Effector memory CD4-positive, alpha-beta T cell (primary cell): ENCODE measurements at places on chromosomes 7 and 10.

GRCh38 chr10:11796474-11796873 is 26.7 kb upstream of the PROSER2 start:
- no peak overlapping the region for H3K4me3 ChIP-seq
- no peaks in the 10 kb centered on the region for H3K27me3 ChIP-seq
- no peaks in the 10 kb centered on the region for H3K36me3 ChIP-seq
- H3K27ac ChIP-seq = no peak overlapping the region

DNA sequence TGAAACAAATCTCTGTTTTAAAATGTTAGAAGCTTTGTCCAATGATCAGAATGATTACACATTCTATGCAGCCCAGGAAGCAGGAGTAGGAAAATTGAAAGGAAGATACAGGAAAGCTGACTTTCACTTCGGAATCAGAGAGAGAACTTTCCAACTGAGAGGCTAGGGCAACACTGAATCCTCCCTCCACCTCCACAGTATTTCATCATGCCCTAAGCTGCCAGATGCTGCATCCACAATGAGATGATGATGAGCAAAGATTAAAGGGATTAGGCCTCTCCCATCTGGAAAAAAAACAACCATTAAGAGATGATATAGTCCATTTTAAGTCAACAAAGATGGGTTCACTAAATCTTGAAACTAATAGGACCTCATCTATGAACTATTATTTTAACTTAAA is 215.6 kb downstream of the GPR37 start:
- no peaks in the 10 kb centered on the region for H3K27me3 ChIP-seq
- no peak overlapping the region for H3K4me3 ChIP-seq
- H3K27ac ChIP-seq = no peak overlapping the region
- no peaks in the 10 kb centered on the region for H3K4me1 ChIP-seq
- no peaks in the 10 kb centered on the region for H3K36me3 ChIP-seq

DNA sequence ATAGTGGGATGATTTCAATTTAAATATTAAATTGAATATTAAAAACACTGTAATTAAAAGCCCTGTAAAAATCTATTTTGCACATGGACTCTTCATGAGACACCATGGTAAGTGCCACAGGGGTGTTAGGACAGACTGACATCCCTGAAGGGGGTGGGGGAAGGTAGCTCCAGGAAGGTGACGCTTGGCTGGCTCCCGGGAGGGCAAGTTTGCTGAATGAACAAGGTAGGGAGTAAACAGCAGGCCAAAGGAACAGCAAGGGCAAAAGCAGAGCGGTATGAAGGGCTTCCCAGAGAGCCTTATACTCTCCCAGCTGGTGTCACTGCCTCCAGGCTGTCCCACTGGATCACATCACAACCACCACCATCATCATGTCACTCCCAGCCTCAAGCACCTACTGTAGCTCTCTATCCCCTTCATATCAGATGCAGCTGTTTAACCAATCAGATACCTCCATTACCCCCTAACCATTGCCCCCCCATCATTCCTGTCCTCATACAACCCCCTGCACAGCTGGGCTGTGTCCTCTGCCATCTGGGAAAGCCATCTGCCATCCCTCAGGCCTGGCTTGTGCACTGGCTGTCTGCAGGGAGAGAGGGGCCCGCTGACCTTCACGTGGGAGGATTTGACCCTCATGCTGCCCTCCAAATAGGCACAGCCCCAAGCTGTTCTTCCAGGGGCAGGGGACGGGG is 19.5 kb downstream of the HSPA12A start:
- H3K4me1 ChIP-seq = peaks cover 29% of the 10 kb centered on the region
- no peak overlapping the region for H3K4me3 ChIP-seq
- no peaks in the 10 kb centered on the region for H3K36me3 ChIP-seq

DNA sequence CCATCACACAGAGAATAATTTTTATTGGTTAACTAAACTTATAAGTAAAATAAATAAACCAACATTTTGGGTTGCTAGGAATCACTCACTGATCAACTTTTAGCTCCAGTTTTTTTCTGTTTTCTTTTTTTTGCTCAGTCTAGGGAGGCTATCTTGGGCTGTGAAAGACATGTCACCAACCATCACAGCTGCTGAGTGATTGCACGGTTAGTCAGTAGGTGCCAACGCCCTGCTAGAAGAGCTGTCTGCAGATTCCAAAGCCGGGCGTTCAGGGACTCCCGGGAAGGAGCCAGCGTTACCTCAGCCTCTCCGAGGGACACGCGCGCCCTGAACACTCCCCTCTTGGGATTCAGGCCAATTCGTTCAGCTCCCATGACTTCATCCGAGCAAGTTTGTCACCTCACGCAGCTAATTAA is 604 bp upstream of the STAM start:
- no peaks in the 10 kb centered on the region for H3K27me3 ChIP-seq
- H3K4me3 ChIP-seq = peak overlapping the region; percentile 78
- peak overlapping the region; percentile 96 for H3K27ac ChIP-seq
- DNase-seq = no peak
